ENCODE measurements at places on chromosomes 3 and 15.
A peak's percentile ranks its signal among the peaks of the same experiment; 100 is the strongest.

GRCh38 chr15:63893866-63894661, 60.3 kb upstream of the HERC1 start:
- no peak for DNase-seq

DNA sequence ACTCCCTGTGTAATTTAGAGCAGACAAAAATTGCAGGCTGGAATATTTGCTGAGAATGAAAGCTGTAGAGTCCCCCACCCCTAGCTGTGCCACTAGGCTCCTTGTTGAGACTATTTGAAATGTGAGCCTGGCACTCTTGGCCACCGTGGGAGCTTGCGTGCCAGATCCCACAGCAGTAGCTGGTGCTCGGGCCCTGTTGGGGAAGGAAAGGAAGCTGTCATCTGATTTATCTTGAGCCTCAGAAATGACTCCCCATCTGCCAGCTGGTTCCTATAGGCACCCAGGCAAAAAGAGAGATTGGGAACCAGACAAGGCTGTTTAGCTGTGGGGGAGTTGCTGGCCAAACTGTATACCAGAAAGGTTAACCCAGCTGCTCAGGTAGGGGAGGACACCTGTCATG, 23.4 kb upstream of the CLEC3B start:
- no peak for DNase-seq

DNA sequence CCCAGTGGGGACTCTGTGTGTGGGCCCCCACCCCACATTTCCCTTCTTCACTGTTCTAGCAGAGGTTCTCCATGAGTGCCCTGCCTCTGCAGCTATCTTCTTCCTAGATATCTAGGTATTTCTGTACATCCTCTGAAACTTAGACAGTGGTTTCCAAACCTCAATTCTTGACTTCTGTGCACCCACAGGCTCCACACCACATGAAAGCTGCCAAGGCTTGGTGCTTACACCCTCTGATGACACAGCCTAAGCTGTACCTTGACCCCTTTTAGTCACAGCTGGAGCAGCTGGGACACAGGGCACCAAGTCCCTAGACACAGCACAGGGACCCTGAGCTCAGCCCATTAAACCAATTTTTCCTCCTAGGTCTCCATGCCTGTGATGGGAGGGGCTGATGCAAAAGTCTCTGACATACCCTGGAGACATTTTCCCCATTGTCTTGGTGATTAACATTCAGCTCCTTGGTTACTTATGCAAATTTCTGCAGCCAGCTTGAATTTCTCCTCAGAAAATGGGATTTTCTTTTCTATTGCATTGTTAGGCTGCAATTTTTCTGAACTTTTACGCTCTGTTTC, 304.5 kb downstream of the OTOL1 start:
- DNase-seq, result no peak

DNA sequence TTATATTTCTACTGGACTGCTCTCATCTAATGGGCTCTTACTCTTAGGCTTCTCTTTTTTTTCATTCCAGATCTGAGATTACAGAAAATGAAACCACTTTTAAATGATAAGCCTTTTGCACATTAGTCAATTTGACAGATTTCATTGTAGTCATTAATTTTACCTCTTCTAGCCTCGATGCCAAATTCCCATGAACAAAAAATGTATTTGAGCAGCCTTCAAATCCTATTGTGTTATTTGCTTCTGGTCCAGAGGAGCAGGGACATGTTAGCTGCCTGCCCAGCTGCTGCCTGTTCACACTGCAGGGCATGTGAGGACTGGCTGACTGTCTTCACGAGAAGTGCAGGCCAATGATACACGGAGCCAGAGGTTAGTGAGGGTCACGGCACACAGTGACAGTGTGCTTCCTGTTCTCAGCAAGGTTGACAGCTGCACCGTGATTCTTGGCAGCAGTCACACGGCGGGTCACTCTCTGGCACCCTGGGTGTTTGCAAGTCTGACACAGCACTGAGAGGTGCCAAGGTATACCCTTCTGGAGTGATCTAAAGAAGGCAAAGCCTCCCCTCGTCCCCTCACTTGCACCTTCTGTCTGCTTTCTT, 40.8 kb downstream of the KAT2B start:
- DNase-seq, result peak; percentile 30

DNA sequence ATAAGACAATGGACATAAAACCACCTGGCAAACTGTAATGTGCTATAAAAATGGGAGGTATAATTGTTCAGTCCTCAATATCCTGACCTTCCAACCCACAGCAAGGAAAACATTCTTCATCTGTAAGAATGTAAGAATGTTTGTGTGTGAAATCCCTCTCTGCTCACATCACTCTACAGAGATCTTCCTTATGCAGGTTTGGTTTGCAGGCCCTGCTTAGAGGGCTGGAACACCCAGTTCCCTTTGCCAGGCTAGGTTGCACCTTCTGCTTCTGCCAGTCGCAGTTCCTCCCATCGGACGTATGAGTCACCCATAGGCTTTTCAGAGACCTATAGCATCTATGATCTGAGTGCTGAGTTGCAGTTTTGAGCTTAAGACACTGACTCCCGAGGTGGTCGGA, 24.1 kb upstream of the MINAR1 start:
- no peak for DNase-seq

DNA sequence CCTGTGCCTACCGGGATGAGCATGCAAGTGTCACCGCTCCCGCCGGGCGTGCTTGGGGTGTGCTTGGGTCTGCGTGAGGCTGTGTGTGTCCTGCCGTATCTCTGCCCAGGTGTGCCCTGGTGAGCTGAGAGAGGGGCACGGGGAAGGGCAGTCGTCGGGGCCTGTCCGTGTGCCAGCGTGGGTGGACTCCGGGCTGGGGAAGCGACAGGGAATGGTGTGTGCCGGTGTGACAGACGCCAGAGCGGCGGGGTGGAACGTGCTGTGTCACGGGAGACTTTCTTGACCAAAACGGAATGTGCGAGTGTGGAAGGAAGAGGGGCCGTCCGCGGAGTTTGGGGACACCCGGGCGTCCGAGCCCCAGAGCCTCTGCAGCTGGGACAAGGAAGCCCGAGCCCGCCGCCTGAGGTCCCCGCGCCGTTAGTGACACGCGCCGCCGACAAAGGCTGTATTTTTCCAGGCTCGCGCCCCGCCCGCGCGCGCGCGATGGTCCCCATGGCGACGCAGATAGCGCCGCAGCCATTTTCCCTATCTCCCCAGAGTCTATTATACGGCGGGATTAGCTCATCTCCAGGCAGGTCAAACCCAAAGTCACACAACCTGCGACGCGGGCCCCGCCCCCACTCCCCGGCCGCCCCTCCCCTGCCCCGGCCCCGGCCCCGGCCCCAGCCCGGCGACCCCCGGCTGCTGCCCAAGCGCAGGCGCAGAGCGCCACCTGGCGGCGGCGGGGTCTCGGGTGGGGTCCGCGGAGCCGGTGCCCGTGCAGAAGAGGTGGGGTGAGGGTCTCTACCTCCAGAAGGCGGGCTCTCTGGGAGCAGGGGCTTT, 4.5 kb upstream of the GATA2 start:
- peak; percentile 62 for DNase-seq

DNA sequence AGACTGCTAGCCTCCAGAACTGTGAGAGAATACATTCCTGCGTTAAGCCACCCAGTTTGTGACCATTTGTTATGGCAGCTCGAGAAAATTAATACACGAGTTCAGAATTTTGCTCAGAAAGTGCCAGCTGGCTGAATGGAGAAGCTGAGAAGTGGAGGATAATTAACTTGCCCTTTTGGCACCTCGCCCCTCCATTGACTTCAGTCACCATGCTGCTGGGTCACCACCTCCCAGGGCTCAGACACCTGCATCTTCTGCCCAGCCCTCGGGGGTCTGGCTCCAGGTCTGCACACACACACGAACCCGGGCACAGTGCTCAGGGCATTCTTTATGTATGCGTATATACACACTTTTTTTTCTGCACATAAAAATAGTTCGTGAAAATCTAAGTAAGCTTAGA, 32.0 kb downstream of the AMOTL2 start:
- no peak for DNase-seq

GRCh38 chr3:45579251-45579650, 15.3 kb upstream of the LIMD1 start:
- no peak for DNase-seq

- no peak for DNase-seq
Measured at GRCh38 chr15:93477188-93477587, 388.2 kb upstream of the RGMA start.

DNA sequence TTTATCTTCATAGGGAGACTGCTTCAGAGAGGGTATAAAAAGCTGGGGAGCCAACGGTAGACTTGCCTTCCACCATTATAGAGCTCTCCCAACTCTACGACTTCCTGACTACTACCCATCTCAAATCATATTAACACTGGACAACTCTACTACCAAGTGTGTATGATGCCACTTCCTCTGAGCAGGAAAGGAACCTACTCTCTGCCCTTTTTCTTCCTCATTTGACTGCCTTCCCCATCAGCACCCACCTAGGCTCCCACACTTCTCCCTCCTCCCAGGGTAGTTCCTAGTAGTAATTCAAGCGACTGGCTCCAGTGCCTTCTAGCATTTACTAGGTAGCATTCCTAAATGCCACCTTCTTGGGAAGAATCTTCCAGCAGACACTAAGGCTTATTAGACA, 24.5 kb upstream of the TBL1XR1 start:
- DNase-seq, result no peak

- no peak for DNase-seq
Measured at GRCh38 chr3:149844091-149844490, 31.1 kb downstream of the RNF13 start.

GRCh38 chr3:138673641-138674530, 65.3 kb downstream of the FAIM start:
- DNase-seq, result no peak

DNA sequence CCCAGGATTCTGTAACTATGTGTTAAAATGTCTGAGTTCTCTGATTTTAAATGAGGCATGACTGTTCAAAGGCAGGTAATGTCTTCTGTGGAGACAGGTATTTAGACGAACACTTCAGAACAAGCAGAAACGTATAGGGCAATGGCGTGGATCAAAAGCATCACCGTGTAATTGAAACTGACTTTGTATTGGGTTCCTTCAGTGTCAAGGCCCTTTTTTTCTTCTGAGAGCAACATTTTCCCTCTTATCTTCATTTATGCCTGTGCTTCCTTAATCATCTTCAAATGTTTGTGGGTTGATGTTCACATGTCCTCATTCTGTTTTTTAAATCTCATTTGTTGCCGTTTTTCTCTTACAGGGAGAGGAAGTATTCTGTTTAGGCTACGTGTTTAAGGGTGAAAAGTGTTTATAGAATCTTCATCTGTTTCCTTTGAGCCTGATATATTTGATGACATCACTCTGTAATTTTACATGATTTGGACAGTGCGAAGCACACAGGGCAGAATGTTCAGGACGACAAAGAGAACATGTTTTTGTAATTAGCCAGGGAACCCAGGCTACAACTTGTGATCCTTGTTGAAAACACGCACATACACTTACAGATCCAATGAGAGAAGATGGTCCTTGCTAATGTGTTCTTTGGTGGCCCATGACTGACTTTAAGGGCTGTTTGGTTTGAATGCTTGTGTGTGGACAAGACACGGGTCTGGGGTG, 196.0 kb downstream of the LRTM1 start:
- no peak for DNase-seq

- DNase-seq, result no peak
Measured at GRCh38 chr15:78651007-78651406, 10.0 kb upstream of the CHRNB4 start.

DNA sequence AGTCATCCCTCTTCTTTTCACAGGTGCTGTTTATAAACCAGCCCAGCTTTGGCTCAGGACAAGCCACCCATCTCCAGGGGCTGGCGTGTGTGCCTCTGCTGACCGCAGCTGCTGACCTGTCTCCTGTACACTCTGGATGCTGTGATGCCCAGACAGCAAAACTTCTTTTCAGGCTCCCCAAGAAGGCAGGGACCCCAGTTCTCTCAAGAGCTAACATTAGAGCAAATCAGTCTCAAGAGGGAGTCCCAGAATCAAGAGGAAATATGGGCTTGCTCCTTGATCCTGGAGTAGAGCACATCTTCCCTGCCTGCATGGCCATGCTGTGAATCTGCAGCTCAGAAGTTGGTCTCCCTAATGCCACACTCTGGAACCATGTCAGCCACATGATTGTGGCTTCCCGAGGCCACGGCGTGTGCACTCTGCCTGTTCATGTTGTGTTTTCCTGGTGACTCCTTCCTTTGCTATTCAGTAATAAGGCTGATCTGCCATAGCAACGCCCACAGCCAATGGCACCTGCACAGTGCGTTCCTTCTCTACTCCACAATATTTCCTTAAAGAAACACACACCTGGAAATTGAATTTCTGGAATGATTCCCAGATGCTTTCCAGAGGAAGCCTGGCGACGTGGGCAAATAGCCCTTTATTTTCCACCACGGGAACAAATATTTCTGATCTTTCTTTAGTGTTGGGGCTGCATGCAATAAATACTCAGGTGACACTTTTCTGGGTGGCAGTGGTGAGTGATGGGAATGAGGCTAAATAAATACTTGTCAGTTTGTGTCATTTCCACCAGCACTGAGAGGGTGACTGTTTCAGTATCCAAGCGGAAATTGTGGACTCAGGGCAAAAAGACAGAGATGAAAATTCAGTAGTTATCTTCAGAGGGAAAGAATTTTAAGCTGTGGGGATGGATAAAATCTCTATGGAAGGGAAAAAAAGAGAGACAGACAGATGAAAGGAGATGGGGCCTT, 21.9 kb upstream of the THSD4 start:
- DNase-seq, result no peak

DNA sequence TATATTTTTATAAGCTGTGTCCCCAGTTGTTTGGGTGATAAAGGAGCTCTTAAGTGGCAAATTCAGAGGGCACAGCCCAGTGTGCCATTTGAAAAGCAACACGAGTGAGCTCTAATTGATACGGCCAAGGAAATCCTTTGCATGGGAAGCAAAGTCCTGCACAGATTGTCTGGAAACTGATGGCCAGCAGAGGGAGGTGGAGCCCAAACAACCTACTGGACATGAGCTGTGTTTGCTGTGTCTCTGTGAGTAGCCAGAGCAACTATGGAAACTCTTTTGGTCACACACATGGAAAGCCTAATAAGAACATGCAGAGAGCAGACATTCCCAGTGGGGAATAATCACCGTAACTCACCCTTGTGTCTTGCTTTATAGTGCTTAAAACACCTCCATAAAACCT, 24.4 kb downstream of the ONECUT1 start:
- no peak for DNase-seq

DNA sequence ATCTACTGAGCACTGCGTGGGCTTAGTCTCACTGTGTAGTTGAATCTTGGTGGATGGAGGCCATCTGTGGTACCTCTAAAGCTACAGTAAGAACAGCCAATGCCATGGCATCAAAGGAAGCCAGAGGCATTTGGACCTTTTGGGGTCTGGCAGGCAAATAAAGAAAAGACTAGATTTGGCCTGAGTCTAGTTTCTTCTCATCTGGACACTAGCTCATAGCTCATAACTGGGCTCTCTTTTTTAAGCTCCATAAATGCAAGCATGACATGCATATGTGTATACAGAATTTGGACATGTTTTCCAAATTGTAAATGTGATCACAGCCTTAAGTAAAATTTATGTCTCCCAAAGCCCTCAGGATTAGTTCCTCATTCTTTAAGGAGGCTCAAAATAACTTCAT, 107.5 kb downstream of the CNTN6 start:
- no peak for DNase-seq

All from activated gamma-delta T cell treated with Interleukin-2 at 50 U/mL for 16 hours (primary cell).